ENCODE measurements at places on chromosomes 6 and 20.

DNA sequence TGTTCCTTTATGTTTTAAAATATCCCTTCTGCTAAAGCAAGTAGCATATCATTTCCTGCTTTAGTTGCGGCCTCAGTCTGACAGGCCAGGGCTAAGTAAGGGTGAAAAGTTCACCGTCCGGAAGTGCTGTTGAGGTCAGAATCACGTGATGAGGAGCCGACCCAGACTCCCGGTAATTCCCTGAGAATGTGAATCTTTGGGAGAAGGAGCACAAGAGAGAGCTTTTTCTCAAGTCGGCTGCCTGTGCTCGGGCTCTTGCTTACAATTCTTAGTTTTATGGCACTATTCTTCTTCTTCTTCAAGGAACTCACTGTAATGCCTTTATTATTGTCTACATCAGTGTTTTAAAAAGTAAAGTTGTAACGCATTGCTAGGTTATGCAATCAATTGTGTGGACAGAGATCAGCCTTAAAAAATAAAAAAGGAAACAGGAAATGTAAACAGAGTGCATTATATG, 309.3 kb downstream of the PRL start:
- DNase-seq = no peak

DNA sequence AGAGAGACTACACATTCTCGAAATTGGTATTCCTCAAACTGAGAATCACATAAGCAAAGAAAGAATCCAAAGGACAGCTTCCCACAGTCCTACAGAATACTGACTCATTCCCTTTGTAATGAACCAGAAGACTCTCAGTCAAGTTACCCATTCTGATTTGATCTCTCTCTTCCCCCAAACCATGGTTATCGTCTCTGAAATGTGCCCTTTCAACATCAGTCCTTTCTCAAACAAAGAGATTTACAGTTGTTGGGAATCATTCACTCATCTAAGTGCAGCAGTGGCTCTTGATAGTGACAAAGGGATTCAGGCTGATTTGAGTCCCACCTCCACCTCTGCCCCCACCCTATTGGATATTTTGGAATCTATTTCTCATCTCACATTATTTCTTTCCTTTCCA, 15.0 kb upstream of the RSPO3 start:
- no peak for DNase-seq

DNA sequence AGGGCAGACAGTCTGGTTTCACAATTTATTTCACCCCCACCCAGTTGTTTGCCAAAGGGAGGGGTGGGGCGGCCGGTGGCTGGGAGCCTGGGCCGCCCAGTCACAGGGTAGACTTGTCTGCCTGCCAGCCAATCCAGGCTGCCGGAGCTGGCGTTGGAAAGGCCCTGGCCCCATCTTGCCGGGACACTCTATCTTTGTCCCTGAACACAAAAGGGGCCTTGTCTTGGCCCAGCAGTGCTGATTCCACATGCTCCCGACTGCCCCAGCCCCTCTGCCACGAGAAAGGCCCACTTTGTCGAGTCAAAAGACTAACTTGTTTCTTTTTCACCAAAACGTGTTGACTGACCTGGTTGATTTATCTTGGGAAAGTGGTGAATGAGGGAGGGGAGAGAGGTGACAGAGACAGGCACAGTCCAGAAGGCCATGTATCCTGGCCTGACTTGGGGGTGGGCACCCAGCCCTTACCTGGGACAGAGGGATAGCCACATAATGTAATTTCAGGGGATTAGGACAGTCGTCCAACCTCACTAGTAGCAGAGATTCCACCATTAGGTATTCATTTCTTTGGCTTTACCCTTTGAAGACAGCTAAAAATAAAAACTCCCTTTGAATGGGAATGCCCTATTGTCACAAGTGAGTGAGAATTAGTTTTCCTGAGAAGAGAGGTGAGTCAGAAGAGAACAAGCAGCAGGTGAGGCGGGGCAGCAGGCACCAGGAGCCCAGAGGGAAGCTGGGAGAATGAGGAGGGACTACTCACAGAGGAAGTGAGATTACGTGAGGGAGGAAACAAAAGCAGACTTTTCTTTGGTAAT, 67.0 kb upstream of the SIRPA start:
- DNase-seq = no peak

DNA sequence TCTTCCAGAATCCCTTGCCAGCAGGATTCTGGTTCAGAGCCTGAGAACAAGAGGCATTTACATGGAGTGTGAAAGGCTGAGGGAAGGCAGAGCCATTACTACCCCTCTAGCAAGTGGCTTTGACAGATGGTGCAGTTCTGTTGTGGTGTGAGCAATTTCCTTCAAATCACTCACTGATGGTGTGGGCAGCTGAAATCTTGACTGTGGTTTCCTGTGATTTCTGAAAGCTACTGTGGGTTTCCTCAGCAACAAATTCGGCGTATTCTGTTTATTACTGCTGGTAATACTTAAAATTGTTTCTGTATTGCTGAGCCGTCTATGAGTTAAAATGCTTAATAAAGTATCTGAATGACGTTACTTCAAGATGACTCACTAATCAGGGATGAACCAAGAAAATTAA, 181.5 kb upstream of the TCF21 start:
- DNase-seq = no peak

DNA sequence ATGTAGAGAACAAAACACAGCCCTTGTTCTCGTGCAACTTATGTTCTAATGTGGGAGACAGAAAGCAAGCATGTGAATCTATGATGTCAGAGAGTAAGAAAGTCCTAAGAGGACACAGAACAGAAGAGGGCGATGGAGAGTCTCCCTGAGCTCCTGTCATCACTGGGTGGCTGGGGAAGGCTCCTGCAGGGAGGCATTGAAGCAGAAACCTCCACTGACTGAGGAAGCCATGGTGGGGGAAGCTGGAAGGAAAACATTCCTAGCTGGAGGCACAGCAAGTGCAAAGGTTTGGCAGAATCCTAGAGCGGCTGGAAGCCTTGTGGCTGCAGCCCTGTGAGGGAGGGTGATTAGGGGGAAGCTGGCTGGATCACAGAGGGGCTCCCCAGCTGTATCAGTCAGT, 248.0 kb downstream of the CDH26 start:
- no peak for DNase-seq

DNA sequence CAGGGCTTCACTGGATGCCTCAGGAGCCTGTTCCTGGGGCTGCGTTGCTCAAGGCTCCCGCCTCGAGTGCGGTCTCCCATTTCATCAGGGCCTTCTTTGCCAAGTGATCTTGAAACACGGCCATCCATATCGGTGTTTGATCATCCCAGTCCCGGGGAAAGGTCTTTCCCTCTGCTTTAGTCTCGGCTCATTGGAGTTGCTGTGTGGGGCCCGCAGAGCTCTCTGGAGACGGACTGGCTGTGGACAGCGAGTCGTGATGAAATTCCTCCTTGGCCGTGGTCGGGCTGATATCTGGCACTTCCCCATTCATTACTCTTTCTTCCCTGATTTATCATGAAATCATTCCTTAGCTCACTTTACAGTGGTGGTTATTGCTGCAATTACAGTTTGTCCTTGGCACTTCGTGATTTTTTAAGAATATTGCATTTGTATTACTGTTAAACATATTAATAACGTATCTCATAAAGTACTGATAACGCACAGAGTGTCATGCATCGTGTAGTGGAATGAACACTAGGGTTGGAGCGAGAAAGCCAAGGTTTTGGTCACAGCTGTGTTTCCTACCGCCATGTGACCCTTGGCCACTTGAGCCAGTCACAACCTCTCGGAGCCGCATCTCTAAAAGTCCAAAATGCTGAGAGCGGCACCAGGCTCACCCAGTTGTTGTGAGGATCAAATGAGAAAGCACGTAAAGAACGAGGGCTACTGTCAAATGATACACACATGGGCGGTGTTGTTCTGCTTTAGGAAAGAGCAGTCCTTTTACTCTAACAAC, 71.8 kb downstream of the MTHFD1L start:
- no peak for DNase-seq

DNA sequence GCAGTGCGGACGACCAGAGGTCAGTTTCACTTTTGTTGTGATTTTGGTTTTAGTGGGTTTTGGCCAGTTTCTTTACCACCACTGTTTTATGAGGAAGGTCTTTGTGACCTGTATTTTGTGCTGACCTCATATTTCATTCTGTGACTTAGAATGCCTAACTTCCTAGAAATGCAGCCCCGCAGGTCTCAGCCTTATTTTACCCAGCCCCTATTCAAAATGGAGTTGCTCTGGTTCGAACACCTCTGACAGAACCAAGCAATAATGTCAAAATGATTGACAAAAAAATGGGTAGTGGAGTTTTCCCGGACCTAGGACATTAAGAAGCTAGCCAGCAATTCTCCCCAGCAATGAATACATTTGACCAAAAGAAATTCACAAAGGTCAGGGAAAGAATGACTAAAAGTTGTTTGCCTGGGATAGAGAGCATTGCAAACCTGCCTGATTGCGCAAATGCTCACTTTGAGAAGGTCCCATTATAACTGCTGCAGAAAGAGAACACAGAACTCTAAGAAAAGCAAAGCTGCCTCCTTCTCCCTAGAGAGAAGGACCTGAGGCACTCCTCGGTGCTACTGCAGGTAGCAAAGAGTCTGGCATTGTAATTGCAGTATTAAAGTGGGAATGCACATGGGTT, 288.8 kb downstream of the ADGB start:
- no peak for DNase-seq

DNA sequence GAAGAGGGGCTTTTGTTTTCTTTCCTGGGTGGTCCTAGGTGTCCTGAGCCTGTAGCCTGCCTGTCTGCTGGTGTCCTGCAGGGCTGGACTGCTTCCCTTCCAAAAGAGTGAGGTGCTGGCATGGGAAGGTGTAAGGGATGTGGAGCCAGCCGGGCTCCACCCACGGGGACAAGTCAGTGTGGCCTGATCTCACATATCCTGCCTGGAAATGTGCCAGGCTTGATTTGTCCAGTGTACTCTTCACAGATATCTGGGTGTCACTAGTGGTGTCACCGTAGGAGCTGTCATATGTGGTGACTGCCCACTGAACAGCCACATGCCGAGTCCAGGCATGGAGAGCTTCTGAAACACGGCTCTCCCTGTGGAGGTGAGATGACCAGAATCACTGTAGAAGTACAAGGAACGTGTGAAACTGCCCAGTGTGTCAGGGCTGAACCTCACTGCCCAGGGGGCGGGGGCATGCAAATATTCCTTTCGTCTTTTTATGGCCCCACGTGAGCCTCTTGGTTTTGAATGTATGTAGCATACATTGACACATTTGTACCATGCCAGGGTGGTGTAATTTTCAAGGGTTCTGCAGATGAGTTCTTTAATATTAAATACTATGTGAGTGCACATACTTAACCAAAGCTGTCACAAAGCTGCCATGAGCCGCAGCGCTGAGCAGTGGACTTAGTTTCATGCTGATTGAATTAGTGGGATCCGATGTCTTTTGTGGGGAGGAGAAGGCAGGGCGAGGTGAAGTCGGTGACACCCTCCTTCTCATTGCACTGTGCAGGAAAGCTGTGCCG, 55.8 kb downstream of the CDH4 start:
- no peak for DNase-seq

DNA sequence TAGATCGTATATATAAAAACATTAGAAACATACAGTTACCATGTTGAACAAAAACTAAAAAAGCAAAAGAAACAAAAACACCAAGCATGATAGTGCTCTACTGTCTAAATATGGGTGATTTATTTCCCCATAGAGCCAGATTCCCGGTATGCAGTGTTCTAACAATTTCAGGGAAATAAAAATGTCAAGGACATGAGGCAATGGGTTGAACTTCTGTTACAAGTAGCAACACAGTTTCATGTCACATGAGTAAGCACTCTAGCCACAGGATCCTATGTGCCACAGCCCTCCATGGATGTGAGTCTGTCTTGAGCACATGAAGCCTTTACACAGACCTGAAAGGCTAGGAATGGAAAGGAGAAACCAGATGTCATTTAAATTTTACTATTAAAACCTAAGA, 96.0 kb downstream of the MAP3K5 start:
- DNase-seq = no peak

Measured in stimulated activated CD8-positive, alpha-beta memory T cell treated with anti-CD3 and anti-CD28 coated beads, Interleukin-12 subunit alpha, Interleukin-12 subunit beta, amount 100 ng/mL, for 1 hour (primary cell).